Endothelial cell of umbilical vein (primary cell): ENCODE measurements at places on chromosomes 12 and 14.

- DNase-seq = no peak
These were observed 2.3 kb upstream of the GLIPR1 start for GRCh38 chr12:75478116-75478794.

DNA sequence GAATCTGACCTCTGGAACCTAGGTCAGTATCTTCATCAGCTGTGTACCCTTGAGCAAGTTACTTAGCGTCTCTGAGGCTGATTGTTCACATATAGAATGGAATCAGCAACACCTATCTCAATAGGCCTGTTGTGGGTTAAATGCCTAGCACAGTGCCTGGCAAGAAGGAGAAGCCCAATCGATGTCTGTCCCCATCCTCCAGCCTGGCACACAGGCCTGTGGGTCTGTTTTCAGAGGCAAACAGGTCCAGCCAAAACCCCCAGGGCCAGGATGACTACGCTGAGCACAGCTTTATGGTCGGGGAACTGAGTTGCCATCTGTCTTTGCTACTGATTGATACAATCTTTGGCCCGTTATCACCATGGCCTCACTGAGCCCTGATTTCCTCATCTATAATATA lies 89.2 kb downstream of the NUAK1 start:
- no peak for DNase-seq

GRCh38 chr12:114684870-114685273 lies 897 bp upstream of the TBX3 start:
- DNase-seq = no peak

- no peak for DNase-seq
These were observed 42.4 kb downstream of the MDM2 start for GRCh38 chr12:68850390-68850789.

GRCh38 chr14:24075485-24076301 lies 4.3 kb downstream of the CPNE6 start:
- DNase-seq = no peak

DNA sequence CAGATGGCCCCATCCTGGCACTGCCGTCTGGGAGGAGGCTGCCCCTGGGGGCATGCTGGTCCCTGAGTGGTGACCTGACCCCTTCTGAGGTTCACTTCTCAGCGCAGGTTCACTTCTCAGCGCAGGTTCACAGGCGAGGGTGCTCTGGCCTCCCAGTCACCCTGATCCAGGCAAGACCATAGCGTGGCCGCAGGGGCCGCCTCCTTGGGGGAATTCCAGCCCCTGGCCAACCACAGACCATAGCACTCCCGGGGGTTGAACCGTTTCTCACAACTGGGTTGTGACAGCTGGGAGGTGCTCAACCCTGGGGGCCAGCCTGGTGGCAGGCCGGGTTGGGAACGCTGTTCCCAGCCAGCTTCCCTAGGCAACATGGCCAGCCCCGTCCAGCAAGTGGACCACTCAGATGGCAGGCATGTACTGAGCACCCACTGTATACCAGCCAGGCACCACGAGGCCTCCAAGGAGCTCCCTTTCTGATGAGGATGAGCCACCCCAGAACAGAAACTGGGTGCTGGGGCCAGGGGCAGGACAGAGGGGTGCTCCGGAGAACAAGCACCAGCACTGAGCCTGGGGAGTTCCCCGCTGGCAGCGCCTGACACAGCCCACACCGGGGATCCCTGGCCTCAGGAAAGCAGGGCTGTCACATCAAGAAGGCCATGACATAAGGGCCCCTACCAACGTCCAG lies 28.3 kb upstream of the ZFP36L1 start:
- DNase-seq = no peak

DNA sequence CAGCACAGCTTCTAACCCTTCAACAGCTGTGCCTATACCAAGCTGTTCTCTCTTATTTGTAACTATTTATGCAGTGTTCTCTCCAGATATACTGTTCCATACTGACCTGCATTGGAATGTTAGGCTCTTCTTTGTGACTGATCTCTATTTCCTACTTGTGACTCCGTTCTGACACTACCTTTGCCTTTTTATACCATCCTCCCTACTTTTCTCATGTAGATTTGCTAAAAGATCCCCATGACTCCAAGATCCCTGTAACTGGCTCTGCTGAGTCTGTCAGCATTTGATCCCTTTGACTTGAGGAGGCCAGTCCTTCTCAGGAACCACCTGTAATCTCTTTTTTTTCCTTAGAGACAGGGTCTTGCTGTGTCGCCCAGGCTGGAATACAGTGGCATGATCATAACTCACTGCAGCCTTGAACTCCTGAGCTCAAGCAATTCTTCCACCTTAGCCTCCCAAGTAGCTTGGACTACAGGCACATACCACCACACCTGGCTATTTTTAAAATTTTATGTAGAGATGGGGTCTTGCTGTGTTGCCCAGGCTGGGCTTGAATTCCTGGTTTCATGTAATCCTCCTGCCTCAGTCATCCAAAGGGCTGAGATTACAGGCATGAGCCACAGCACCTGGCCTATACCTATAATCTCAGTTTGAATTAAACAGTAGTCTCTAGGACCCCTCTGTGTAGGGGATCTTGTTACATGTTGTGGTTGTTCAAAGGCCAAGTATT lies 368.3 kb downstream of the ZFP36L1 start:
- no peak for DNase-seq

- DNase-seq = no peak
These were observed 2.5 kb upstream of the AMIGO2 start for GRCh38 chr12:47082283-47082682.
